HS-27A (cell line): ENCODE measurements at places on chromosomes 2 and 18.
A peak's percentile ranks its signal among the peaks of the same experiment; 100 is the strongest.

- no peak for DNase-seq
Measured at GRCh38 chr2:45273412-45274249, 264.4 kb upstream of the SIX2 start.

DNA sequence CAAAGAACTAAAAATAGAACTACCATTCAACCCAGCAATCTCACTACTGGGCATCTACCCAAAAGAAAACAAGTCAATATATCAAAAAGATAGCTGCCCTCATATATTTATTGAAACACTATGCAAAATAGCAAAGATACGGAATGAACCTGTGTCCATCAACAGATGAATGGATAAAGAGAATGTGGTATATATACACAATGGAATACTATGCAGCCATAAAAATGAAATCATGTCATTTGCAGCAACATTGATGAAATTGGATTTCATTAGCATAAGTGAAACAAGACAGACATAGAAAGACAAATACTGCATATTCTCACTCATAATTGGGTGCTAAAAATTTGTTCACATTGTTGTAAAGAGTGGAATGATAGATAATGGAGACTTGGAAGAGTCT lies 16.2 kb upstream of the LDAH start:
- no peak for DNase-seq

DNA sequence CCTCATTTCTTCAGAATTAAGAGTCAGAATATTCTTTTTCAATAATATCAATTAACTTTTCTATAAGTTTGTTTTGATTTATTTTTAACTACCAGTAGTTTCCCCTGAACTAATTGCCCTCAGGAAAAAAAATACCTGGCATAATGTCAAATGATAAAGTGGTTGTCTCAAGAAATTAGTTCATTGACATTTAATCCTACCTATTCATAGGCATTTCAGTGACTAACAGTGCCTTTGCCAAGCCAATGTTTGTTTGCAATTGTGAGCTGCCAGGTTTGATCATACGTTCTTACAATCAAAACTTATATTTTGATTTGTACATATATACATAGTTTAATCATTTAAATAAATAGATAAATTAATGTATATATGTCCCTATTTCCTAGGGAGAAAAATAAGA lies 267.3 kb upstream of the MC4R start:
- no peak for DNase-seq

GRCh38 chr2:21939967-21940366 lies 816.2 kb downstream of the TDRD15 start:
- DNase-seq, result peak; percentile 26

DNA sequence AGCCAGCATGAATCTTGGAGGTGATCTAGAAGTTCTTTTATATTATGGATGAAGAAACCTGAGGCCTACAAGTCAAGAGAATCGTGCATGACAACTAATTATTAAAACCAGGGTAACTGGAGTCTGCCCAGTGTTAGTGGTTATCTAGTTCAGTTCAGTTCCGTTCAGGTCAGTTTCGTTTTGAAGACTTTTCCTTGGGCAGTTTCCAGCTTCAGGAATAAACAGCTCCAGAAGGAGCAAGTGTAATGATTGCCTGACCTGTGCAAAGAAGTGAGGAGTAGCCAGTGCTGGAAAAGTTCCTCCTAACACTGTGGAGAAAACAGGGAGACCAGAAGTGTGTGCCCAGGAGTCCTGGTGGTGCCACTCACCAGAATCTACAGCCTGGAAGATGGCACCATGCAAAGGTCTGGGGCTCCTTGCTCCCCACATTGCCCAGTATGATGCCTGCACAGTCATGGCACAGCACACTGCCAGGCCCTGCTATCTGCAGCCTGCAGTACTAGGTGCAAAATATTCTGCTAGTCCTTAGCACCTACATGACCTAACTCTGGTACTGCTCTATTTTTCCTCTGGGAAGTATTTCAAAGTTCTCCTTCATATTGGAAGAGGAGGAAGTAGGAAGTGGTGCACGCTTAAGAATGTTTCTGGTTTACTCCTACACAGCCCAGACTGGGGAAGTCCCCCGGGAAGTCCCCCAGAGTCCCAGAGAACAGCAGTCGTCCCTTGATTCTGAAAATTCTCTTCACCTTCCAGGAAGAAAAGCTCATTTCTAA lies 65.8 kb downstream of the SUMO1 start:
- DNase-seq, result no peak

DNA sequence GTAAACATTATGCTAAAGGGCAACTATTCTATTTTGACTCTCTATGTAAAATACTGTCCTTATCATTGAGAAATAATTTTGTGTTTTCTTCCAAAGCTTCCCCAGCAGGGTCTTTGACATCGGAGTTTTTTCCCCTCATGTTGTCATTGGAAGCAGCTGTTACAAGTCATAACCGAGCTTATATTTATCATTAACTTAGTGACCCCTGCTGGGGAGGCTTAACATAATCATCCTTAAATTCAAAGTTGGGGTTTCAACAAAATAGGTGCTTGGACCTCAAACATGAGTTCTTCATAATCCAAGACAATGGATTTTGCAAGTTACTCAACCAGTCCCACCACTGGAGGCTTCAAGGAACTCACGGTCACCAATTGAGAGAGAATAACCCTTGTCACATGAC lies 330.9 kb downstream of the DCC start:
- no peak for DNase-seq

DNA sequence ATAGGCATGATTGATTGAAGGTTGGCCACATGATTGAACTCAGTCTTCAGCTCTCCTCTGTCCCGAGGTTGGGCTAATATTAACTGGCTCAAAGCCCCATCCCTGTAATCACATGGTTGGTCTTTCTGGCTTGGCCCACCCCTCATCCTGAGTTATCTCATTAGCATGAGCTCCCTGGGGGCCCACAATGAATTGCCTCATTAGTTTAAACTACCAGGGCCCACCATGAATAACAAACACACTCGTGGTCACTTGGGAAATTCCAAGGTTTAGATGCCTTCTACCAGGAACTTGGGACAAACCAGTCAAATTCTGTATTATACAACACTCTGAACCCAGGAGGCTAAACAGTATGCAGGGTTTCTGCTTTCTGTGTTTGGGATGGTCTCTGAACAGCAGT lies 121.7 kb upstream of the B3GNT2 start:
- no peak for DNase-seq

GRCh38 chr2:95207111-95207961 lies at the start of gene ZNF892:
ZNF892 (plus strand) TSS chr2:95207521; CDS start chr2:95207816, 295 bp downstream.
- peak; percentile 72 for DNase-seq

DNA sequence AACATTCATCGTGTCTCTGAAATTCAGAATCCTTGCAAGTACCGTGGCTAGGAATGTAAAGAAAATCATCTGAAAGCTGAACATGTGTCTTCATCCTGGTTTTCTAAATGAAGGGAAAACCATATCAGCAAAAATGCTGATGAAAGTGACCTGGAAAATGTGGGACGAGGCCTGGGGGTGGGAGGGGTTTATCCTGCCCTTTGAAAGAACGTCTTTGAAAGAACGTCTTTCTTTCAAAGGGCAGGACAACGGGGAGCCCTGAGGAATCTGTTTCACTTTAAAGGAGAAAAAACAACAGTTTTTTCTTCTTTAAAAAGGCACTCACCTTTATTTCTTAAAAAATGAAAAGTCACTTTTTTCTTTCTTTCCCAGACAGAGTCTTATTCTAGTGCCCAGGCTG lies 185.2 kb downstream of the ALPK2 start:
- DNase-seq, result no peak

DNA sequence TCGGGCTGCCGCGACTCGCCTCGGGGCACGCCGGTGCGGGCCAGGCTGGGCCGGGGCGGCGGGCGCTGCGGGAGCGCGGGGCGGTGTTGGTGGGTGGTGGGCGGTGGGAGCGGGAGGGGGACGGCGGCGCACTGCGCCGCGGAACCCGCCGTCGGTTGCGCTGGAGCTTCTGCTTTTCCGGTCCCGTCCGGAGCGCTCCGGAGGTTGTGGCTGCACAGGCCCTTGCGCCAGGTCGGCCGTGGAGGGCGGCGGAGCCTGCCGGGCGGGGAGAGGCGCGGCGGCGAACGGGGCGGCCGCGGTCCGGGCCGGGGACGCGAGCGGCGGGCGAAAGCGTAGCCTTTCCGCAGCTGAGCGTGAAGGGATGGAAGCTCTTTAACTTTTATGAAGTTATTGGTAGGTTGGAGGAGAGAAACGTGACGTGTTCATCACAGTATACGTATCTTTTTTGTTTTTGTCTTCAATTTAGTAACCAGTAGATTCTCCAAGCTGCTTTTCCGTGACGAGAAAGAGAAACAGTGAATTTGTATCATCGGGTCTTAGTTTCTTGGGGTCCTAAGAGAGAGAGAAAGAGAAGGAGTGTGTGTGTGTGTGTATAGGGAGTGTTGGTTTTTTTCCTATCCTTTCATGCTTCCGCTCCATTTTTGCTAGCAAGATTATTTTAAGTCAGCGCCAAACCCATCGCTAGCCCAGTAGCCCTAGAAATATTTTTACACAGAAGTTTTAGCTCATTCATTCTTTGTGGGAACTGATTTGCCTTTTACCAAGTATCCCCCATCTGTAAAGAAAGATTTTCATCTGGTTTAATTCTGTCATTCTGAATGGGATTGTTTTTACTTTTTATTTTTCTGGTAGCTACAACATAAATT lies 535 bp downstream of the ATG4B start:
- no peak for DNase-seq

- DNase-seq, result no peak
Measured at GRCh38 chr18:44536046-44536445, 144.6 kb upstream of the SETBP1 start.

- DNase-seq, result no peak
Measured at GRCh38 chr2:20589975-20590703, 60.8 kb downstream of the HS1BP3 start.

DNA sequence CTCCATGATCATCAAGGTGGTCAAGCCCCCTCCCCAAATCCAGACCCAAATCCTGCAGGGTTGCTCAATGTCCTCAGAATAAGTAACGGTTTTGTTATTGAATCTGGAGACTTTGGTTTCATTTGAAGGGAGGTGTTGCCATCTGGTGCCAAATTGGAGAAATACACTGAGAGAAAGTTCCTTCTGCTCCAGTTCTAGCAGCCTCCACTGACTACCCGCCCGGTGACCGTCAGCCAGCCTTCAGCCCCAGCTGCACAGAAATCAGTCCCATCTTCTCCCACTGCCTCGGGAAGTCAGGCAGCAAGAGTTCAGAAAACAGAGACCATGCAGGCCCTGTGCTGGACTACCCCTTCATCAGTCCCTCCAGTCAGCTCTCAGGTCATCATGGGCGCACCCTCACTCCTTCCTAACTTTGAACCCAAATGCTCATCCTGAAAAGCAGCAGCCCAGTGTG lies 38.7 kb downstream of the PKDCC start:
- DNase-seq, result peak; percentile 52

DNA sequence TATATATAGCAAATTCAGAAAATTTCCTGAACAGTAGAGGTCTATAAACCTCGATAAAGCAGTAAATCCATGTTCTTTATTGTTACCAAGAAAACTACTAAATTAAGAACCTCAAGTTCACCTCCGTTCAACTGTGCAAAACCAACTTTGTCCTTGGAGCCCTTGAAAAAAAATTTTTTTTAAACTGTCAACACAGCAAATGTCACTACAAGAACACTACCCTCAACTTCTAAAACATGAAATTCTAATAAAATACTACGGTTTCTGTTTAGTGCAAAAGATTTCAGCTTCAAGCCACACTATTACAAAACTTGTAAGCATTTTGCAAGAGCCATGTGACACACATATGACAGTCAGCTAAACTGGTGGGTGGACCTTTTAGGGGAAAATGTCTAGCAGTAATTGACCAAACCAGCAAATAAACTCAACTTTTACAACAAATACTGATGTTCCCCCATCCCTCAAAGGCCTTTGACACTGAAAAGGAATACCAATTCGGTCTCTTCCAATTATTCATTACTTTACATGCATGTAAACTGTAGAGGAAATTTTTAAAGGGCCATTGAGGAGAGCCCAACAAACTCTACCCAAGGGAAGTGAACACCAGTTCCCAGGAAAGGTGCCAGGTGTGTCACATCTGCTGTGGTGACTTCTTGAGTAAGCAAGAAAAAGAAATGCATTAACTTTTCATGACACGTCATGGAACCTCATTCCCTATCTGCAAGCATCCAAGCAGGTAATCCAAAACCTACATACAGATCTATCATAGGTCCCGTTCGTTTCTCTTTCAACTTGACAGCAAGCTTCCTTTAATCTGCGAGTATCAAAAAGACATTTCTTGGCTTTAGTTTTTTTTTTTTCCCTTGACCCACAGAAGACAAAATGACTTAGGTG lies 1.4 kb downstream of the RAB1A start:
- no peak for DNase-seq

GRCh38 chr2:71451705-71452104 lies 1.7 kb upstream of the DYSF start:
- no peak for DNase-seq

DNA sequence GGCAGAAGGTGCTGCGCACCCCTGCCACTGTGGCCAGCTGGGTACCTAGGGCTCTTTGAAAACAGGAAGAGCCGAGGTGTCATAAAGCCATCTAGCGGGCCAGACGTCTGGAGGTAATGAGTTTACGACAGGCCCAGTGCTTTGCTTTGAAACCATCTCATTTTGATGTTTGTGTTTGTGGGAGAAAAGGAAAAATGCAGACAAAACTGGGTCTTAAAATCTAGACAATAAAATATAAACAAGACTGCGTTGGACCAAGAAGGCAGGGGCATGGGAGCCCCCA lies 3.2 kb downstream of the HOXD9 start:
- DNase-seq, result no peak

- no peak for DNase-seq
Measured at GRCh38 chr2:167380094-167380493, 491.8 kb downstream of the XIRP2 start.

DNA sequence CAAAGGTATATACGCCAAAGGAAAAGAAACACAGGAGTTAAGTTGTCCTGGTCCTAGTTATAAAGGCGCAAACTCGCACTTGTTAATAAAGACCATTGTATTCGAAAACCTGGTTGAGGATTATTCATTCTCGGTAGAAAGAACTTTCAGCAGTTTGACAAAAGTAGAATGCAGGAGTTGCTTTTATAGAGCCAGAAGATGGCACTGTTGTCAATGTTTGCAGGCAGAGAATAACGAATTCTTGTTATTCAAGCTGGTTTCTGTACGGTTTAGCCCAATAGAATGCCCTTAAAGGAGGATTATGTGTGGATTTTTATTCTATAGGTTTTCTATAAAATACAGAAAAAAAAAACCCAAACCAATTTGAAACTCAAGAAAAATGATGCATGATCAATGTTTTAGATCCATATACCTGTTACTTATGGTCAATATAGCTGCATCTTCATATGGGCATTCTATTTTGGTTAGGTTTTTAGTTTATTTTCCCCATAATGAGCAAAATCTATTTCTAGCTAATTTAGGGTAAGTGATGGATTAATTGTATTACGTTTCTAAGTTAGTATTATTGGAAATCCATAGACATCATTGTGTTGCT lies 510.3 kb downstream of the PLCL1 start:
- peak; percentile 27 for DNase-seq

- DNase-seq, result no peak
Measured at GRCh38 chr18:23584019-23584983, 2.0 kb downstream of the NPC1 start.

DNA sequence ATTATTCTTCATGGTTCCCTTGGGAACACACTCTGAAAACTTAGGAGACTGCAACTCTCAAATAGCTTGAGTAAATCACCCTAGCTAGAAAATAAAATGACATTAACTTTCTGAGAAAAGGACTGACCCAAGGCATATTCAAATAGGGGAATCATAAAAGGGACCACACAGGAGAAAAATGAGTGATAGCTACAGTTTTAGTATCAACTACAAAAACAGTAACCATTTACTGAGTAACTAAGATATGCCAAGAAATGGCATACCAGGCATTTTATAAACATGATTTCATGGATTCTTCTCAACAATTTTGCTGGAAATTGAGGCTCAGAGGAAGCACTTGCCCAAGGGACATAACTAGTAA lies 84.5 kb downstream of the AFF3 start:
- DNase-seq, result peak; percentile 59

GRCh38 chr2:208139447-208139846 lies 6.5 kb downstream of the CRYGB start:
- DNase-seq, result no peak
